Cardiac septum (tissue), 1 donor: ENCODE measurements at places on chromosomes 12 and 14. TPM values are rescaled to one million over a fixed set of nuclear protein-coding genes. Genes with fewer than 3 reads are reported as not detected.

Gene BDKRB2
- 0.57 TPM for total RNA-seq

Gene KRT71
- not detected for total RNA-seq

- DNase-seq = no peak
Measured at GRCh38 chr12:22808860-22809259, 183.9 kb downstream of the ETNK1 start.

Gene KCNA1
- total RNA-seq = 0.13 TPM

Gene LHX5
- total RNA-seq = not detected

- no peak for DNase-seq
Measured at GRCh38 chr14:23657959-23658470, 21.9 kb downstream of the DHRS2 start.

DNA sequence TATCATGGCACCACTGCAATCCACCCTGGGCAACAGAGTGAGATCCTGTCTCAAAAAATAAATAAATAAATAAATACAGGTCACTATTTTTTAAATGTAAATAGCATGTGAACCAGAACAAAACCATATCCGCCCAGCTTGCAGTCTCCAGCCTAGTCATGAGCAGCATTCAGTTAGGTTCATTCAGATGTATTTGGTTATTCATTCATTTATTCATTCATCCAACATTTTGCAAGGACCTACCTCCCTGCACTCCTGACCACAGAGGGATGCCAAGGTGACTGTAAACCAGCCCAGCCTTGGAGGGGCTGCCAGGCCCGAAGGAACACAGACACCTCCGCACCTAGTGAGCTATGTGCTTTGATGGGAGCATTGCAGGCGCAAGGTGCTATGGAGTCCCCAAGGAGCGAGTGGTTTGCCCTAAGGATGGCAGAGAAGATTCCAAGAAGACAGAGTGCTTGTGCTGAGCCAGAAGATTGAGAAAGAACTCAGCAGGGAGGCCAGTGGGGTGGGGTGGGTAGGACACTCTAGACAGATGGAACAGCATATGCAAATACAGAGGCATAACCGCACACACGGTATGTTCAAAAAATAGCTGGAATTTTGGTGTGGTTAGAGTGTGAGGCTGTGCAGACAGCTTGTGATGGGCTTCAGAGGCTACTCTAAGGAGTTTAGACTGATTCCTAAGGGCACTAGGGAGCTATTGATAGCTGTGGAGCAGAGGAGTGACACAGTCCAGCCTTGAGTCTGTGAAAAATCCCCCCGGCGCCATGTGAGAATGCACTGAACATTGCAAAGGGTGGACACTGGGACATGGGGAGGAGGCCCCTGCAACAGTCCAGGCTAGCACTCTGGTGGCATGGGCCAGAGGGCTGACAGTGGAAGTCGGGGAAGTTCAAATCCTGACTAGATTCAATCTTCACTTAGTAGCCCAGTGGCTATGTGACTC, 11.7 kb downstream of the DTX1 start:
- no peak for DNase-seq

- DNase-seq = peak; percentile 72
Measured at GRCh38 chr14:101471723-101472517, 89.4 kb upstream of the DIO3 start.

GRCh38 chr12:93109551-93110203, 180.6 kb upstream of the EEA1 start:
- no peak for DNase-seq

Gene NGB
- not detected for total RNA-seq
